ENCODE measurements at places on chromosomes 13 and 19.

DNA sequence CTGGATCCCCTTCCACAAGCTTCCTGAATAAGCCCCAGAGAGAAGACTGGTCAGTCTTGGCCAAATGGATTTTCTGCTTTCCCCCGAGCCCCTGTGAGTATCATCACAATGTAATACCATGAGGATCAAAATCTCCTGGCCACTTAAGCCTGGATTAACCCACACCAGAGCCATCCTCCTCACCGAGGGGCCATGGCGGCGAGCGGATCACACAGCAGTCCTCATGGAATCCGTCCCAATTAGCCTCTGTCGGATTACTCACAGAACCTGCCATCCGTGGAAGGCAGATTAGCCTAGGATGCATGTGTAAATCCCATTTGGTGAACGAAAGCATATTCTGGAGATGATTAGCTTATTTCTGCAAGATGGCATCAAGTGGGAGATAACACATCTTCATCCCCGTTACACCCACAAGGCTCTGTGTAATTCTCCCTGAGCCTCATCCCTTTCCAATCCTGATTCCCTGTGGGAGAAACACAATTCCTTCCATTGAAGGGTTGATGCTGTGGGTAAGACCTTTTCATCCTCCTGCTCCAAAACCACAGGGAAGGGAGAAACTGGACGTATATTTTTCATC is 42.5 kb downstream of the GNG7 start:
- DNase-seq, result no peak

DNA sequence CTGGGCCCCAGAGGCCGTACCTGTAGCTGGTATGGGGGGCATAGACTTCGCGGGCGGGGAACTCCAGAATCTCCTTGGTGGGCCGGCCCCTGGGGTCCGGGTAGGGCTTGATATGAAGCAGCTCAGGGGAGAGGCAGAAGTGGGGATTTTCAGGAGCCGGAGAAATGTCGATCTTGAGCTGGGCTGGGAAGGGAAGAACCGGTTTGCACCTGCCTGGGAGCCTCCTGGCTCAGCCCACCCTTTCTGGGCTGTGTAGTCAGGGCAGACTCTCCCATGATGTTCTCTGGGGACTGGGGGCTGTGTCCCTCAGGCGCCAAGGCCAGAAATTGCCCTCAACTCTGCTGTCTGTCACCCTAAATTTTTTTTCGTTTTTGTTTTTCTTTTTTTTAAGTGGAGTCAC is 2.6 kb downstream of the ANGPTL8 start:
- no peak for DNase-seq

- no peak for DNase-seq
Observed at GRCh38 chr13:74036373-74036772, 97.8 kb downstream of the KLF12 start.

DNA sequence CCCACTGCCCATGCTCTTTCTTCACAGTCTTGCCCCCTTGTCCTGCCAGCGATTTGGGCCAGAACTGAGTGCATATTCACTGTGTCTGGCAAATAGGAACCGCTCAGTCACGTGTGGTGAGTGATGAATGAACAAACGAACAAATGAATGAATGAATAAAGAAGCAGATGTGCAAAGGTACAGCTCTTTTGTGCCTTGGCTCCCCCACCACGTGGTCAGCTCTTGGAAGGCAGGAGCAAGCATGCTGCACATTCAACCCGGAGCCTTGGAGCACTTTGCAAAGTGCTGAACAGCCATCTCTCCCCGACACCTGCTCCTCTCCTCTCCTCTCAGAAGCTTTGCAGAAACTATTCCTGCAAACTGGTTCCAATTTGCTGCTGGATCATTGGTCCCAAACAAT is 52.4 kb downstream of the LATS2 start:
- DNase-seq, result no peak

GRCh38 chr13:93859716-93860115 is 619.8 kb downstream of the DCT start:
- DNase-seq, result peak; percentile 44

- no peak for DNase-seq
Observed at GRCh38 chr19:49767381-49767780, 580 bp downstream of the AP2A1 start.

GRCh38 chr13:27080018-27080948 is 91.3 kb downstream of the USP12 start:
- no peak for DNase-seq

DNA sequence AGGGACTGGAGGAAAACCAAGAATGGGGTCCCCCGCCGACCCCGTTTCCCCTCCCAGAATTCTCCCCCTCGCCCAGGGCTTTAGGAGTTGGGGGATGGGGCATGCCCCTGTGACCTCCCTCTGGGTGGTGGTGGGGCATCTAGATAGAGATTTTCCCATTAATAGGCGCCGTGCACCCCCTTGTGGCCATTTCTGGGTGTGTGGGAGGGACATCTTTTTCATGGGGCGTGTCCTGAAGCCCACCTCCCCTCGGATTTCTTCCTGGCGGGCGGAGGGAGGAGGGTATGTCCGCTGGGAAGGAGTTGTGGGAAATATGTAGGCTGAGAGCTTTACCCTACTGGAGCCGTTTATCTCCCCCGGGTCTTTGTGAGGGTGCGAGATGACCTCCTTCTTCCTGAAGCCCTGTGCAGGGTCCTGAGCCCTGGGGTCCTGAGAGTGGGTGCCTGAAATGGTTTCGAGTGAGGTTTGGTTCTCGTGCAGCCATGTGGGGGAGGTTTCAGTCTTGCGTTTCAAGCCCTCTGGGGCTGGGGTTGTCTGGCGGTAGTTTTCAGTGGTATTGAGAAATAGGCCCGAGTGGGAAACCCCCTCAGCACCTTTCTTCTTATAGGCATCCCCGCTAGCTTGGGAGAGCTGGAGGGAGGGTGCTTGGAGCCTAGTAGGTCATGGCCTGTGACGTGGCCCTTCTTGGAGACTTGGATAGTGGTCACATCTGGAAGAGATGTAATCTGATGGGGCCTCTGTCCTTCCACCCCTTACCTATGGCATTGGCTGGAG is 1.0 kb downstream of the PRMT1 start:
- peak; percentile 70 for DNase-seq

Data from fibroblast of skin of back (primary cell).